ENCODE measurements at places on chromosomes 6 and 20.
A peak's percentile ranks its signal among the peaks of the same experiment; 100 is the strongest.

- no peak for DNase-seq
Measured at GRCh38 chr6:70527071-70527737, 39.5 kb upstream of the SDHAF4 start.

GRCh38 chr6:169784821-169785340 is 33.5 kb downstream of the ERMARD start:
- DNase-seq, result no peak

GRCh38 chr6:137227871-137228302 is 8.7 kb upstream of the IFNGR1 start:
- no peak for DNase-seq

DNA sequence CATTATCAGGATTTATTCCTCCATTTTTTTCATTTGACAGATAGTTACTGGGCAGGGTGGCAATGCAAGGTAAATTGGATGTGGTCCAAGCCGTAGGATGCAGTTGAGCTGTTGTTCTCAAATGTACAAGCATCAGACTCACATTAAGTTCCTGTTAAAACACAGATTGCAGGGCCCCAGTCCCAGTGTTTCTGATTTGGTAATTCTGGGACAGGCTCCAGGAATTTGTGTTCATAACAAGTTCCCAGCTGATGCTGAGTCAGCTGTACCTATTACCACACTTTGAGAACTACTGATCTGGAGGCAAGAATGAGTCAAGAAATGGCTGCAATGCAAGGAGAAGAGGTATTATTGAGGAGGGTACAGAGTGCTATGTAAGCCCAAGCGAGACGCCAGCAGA is 11.7 kb downstream of the TMEM244 start:
- DNase-seq, result peak; percentile 70

GRCh38 chr6:44567406-44567805 is 179.9 kb downstream of the CDC5L start:
- no peak for DNase-seq

GRCh38 chr20:33145521-33145920 is 22.4 kb upstream of the BPIFA2 start:
- no peak for DNase-seq

- peak; percentile 100 for DNase-seq
Measured at GRCh38 chr6:4358414-4359107, 223.2 kb upstream of the ECI2 start.

- no peak for DNase-seq
Measured at GRCh38 chr20:13286607-13287006, 65.5 kb downstream of the ISM1 start.

DNA sequence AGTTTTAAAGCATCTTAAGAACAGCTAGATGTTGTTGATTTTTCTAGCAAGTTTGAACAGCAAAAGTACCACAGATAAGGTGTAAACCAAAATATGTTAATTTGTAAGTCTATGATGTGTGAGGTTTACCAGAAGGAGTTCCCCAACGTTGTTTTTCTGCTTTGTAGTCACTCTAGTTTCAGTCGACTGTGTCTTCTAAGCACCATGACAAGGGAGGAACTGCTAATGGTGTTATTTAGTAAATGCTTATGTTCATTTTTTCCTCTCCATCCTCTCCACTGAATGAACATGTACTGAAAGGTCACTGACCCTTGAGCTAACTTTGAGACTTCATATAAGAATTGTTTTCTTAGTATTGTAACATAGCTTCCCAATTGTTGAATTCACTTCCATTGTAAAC is 3.0 kb downstream of the ENPP3 start:
- DNase-seq, result no peak

DNA sequence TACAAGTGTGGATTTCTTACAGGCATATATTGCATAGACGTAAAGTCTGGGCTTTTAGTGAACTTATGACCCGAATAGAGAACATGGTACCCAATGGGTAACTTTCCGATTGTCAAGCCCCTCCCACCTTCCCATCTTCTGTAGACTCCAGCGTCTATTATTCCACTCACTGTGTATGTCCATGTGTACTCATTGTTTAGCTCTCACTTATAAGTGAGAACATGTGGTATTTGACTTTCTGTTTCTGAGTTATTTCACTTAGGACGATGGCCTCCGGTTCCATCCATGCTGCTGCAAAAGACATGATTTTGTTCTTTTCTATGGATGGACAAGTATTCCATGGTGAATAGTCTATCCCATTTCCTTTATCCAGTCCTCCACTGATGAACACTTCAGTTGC is 306.4 kb downstream of the CD83 start:
- DNase-seq, result no peak

- peak; percentile 85 for DNase-seq
Measured at GRCh38 chr20:11229772-11230171, 556.0 kb upstream of the JAG1 start.

DNA sequence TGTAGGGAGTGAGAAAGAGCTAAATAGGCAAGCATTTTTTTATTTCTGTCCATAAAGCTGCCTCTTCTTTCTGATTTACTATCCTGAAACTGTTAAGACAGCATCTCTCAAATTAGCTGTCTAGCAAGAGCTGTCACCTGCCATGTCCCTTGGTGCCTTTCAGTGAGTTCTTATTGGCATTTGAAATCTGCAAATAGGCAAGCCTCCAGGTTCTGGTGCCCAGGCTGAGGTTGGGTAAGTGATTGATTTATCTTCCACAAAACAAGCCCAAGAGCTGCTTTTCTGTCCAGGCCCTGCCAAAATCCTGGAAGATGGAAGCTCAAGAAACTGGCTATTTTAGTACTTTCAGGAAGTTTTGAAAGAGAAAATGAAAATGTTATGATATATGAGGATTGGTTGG is 22.4 kb downstream of the MANEA start:
- no peak for DNase-seq

DNA sequence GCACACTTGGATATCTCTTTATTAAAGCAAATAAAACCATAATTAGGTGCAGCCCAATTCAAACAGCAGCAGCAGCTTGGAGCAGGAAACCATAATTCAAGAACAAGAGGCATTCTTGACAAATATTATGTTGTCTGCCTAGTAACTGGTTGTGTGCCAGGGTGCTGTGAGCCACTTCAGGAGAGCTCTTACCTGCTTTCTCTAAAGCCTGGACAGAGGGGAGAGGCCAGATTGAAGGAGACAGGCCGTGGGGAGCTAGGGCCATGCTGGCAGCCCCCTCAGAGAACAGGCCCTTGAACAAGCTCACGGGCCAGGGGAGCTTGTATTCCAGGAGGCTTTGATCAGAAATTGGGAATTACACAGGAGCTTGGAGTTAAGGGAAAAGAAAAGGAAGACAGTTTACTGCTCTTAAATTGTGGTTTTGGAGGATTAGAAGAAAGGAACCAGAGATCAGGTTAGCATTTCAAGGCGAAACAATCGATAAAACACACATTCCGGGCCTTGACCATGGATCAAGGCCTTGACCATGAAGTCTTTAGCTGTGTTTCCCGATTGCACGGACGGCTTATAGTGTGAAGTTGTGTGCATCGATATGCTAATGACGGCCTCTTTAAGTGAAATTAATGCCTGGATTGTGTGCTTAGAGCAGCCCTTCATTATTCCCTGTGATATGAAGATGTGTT is 69.8 kb upstream of the NKX2-2 start:
- DNase-seq, result no peak

DNA sequence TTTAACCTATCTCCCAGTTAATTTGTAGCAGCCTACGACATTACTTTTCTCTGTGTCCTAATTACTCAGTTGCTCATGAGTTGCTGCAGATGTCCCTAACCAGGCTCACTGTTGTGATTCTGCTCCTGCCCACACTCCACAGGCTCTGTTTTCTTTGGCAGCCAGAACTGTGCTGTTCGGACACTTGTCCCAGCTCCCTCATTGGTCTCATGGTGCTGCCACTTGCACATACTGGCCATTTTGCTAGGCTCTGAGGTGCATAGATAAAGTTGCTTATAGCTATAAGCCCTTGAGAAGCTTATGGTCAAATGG is 55.0 kb downstream of the NOX3 start:
- DNase-seq, result no peak

- DNase-seq, result no peak
Measured at GRCh38 chr6:169663468-169663867, 38.4 kb downstream of the WDR27 start.

DNA sequence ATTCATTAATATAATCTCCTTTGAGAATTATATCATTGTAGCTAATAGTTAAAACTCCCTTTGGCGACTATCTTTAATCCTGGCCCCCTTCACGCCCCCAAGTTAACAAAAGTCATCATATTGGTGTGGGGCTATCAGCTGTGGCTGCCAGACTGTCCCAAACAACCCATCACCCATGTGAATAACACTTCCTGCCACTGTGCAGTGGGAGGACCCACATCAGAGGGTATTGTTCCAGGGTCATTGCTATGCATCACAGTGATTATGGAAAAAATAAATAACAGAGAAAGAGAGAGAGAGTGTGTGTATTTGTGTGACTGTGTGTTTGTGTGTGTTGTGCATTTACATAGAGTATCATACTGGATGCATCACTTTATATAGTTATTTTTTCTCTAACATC is 39.3 kb upstream of the TENT5A start:
- DNase-seq, result no peak

- DNase-seq, result no peak
Measured at GRCh38 chr6:121630716-121631115, 195.3 kb downstream of the GJA1 start.

DNA sequence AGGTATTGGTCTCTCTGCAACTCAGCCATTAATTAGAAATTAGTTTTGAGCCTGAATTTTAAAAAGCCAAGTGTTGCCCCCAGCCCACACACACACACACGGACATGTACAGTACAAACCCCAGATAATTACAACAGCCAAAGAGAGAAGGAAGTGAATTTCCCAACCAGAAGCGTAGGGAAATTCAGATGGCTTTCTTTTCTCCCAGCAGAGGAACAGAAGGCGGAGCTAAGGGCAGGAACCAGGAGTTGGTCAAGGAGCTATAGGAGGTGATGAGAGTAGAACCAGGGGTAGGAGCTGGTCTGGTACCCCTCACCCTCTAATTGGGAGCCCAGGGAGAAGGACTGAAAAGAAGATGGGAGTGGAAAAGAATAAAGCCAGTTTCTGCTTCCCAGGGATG is 3.9 kb upstream of the ZBTB9 start:
- no peak for DNase-seq

- DNase-seq, result no peak
Measured at GRCh38 chr6:17688481-17688880, 18.2 kb downstream of the NUP153 start.

DNA sequence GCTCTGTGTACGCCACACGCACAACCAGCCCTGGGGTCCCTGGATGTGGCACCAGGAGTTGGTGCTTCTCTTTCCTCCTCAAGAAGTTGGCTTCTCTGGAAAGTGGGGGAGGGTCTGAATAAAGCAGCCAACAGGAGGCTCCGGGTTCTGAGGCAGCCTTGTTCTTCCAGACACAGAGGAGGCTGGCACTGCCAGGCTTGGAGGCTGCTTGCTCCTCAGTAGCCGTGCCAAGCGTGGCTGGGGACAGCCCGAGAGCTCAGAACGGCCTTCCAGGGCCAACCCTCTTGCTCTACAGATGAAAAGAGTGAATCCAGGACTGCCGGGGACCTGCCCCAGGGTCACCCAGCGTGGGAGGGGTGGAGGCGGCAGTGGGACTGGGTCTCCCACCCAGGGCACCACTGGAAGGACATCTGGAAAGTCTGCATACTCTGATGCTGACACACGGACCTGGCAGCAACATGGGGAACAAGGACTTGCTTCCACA is 70.4 kb downstream of the SLC22A23 start:
- no peak for DNase-seq

GRCh38 chr6:140641412-140641811 is 1267.0 kb upstream of the CITED2 start:
- DNase-seq, result no peak

GRCh38 chr6:21539621-21540100 is 53.9 kb upstream of the SOX4 start:
- DNase-seq, result no peak

GRCh38 chr6:34745277-34746103 is 11.8 kb upstream of the SNRPC start:
- peak; percentile 83 for DNase-seq

GRCh38 chr20:25007491-25008305 is 15.1 kb upstream of the APMAP start:
- no peak for DNase-seq

Measured in HFFc6 (cell line).